ENCODE measurements at places on chromosomes 12 and 14.
A peak's percentile ranks its signal among the peaks of the same experiment; 100 is the strongest.

DNA sequence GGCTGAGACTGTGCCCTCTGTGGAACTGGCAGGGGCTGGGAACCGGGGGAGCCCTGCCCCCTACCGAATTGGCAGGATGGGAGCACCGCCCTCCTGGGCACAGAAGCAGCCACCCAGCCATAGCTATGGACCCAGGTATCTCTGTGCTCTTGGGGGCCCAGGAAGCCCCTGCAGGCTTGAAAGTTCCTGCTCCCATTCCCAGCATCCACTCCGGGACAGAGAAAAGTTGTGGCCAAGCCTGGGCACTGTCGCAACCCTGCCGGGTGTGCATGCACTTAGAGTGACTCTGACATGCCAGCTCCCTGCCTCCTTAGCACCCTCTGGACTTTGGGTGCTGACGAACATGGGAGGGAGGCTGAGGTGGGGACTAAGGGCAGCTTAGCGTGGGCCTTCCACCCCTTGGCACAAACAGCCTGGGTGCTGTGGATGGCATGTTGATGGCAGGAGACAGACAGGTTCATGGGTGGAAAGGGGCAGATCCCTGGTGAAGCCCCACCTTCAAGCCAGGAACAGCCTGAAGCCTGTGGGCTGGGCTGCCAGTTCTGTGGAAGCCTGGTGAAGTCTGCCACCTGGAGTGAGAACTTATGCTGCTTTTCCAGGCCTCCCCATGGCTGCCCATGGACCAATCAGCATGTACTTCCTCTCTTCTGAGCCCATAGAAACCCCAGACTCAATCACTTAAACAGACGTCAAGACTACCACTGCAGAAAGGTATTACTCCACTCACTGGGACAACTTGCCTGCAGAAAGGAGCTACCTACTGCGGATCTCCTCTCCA is 279.0 kb downstream of the ATXN7L3B start:
- no peak for DNase-seq

DNA sequence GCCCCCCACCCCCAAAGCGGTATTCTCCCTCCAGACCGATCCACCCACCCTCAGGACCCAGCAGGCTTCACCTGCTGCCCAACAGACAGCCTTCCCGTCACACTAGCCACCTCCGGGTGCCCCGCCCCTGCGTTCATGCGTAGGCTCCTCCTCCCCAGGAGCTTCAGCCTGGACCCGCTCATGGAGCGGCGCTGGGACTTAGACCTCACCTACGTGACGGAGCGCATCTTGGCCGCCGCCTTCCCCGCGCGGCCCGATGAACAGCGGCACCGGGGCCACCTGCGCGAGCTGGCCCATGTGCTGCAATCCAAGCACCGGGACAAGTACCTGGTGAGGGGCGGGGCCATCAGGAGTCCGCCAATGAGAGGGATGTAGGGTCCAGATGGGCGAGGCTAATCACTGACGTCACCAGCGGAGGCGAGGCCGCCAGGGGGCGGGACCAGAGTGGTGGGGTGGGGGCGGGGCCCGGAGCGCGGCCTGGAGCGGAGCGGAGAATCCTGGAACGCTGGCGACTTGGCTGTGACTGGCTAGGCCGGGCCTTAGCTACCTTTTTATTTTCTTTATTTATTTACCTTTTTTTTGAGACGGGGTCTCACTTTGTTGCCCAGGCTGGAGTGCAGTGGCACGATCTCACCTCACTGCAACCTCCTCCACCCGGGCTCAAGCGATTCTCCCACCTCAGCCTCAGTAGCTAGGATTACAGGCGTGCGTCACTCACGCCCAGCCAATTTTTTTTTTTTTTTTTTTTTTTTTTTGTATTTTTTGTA is 4.4 kb downstream of the TNS2 start:
- peak; percentile 84 for DNase-seq

GRCh38 chr14:54348001-54348611 is 48.7 kb upstream of the CDKN3 start:
- peak; percentile 75 for DNase-seq

DNA sequence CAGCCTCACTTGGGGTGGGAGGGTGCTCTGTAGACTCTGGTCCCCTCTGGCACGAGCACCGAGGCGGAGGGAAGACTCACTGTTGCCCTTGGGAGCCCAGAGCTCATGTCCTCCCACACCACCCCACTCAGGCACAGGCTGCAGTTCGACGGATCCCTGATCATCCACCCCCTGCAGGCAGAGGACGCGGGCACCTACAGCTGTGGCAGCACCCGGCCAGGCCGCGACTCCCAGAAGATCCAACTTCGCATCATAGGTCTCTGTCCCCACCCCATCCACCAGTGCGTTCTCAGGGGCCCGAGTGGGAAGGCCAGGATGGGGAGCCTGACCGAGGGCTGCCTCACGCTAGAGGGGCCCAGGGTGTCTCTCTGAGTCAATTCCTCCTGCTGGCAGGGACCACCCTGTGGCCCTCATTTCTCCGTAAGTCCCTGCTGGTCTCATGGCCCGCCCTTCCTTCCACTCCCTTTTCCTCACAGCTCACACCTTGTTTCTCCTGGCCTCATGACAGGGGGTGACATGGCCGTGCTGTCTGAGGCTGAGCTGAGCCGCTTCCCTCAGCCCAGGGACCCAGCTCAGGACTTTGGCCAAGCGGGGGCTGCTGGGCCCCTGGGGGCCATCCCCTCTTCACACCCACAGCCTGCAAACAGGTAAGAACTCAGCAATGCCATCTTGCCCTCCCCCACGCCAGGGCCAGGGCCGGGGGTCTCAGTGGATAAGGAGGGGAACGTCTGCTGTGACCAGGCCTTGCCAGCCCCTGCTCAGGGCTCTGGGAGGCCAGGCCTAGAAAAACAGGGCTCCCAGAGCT is 27.0 kb downstream of the PAPLN start:
- no peak for DNase-seq

GRCh38 chr12:34600592-34601462 is 578.5 kb downstream of the ALG10 start:
- DNase-seq, result no peak

- DNase-seq, result no peak
Observed at GRCh38 chr14:32129124-32129523, 52.0 kb downstream of the ARHGAP5 start.

DNA sequence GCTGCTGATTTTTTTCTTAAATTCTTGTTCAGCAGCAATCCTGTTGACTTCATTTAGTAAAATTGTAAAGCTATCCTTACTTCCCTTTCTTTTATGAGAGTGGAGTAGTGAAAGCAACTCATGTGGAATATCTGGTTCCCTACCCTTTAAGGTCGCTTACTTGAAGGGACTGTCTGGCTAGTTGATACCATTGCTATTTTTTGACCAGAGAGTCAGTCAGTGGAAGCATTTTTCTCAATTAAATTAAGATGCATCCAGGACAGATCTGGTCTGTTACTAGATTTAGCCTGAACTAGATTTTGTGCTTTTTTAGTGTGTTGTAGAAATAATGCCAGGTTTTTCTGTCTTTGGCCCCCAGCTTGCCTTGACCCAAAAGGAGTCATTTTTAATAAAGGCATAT is 18.0 kb downstream of the TTC8 start:
- DNase-seq, result no peak

DNA sequence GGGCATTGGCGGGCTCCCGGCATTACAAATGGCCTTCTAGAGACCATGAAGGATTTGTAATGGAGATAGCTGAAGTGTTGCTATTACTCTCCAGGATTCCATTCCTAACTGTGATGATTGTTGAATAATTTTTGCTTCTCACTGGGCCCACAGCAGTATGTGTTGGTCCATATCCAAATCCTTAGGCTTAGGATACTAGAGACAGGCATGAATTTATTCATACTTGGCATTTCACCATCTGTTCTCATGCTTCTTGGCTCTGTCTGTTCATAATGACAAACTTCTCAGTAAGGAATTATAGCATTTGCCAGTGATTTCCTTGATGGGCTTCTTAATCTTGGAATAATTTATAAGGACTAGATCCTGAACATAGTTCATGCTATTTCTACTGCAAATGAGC is 832.9 kb downstream of the C12orf50 start:
- DNase-seq, result no peak

GRCh38 chr14:73744175-73744867 is 30.1 kb upstream of the PNMA1 start:
- DNase-seq, result no peak

DNA sequence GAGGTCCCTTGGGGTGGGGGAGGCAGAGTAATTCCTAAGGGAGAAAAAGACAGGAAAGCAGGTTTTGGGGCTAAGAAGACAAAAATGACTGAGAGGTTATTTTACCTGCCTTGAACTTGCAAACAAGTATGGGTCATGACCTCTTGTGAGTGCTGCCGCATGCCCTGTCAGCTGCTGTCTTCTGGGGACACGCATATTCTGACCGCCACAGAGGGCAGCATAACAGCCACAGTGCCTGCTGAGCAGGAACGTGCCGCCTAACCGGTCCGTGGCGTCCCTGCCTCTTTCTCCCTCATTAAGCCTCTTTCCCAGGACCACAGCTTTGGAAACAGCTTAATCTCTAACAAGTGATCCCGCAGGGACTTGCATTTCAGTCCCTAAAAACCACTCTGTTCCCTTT is 51.3 kb upstream of the KCNA1 start:
- peak; percentile 47 for DNase-seq

GRCh38 chr14:69955855-69956845 is 76.9 kb downstream of the SMOC1 start:
- no peak for DNase-seq

DNA sequence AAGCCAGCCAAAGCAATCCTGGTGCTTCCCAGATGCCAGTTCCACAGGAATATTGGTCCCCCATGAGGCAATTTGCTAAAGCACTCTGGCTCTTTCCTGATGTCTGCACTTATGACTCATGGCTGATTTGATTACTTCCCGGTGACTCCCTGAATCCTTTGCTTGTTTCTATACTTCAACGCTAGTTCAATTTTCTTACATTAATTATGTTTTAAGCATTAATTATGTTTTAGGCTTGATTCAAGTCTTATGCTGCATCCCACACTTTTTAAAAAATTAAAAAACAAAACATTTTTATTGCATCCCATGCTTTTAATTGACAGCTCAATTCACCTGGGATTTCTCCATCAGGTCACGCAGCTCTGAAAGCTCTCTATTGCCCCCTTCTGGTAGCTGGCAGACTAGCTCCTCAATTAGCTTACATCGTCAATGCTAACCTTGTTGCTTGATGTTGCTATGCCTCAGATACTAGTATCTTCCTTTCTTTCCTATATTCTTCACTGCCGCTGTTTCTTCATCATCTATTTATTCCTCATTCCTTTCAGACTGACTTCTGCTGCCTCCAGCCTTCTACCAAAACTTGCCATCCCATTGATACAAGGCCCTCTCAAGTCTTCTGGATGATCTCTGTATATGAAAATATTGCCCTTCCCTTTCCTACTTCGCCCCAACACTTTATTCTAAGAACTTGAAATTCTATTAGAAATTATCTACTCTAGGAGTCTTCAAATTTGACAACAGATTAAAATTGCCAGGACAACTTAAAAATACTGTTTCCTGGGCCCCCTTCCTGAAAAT is 32.0 kb downstream of the TSHR start:
- peak; percentile 75 for DNase-seq
